ENCODE measurements at places on chromosomes 7 and 10.

GRCh38 chr10:103582331-103583123, 89.0 kb downstream of the NEURL1 start:
- DNase-seq: no peak

DNA sequence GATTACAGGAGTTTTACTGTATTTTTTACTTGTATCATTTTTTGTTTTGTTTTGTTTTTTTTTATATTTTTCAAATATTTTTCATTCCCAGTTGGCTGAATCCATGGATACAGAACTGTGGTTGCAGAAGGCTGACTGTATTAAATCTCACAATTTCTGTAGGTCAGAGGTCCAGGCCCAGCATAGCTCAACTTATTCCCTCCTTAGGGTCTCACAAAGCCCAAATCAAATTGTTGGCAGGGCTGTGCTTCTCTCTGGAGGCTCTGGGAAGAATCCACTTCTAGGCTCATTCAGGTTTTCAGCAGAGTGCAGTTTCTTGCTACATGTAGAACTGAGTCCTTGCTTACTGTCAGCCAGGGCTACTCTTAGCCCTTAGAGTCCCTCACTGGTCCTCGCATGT, 22.6 kb downstream of the TSPAN14 start:
- no peak for DNase-seq

GRCh38 chr7:99016196-99016595, 127.7 kb downstream of the SMURF1 start:
- DNase-seq: no peak

DNA sequence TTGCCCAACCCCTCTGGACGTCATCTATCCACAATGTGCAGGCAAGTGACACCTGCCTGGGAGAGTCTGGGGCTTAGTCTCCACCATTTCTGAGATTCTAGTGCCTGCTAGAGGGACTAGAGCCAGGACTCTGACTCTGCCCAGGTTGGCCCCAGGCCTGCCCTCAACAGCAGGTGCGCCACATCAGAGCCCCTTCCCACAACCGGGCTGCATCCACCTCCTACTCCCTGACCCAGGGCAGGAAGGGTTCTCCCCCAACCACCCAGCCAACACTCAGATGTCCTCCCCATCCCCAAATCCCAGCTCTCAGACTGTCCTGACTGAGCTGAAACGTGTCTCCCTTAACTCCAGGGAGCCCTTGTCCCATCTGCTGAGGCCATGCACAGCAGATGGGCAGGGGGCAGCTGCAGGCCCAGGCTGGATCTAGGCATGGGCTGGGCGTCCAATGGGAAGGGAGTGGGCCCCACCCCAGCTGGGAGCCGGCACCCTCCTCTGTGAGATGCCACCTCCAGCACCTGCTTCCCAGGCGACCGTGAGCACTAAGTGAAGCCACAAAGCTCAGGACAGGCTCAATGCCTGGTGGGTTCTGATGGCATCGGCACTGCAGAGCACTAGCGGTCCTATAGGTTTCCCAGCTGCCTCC, 49.2 kb downstream of the RASGEF1A start:
- DNase-seq: no peak

GRCh38 chr7:98618786-98619185, 1.7 kb downstream of the NPTX2 start:
- no peak for DNase-seq

DNA sequence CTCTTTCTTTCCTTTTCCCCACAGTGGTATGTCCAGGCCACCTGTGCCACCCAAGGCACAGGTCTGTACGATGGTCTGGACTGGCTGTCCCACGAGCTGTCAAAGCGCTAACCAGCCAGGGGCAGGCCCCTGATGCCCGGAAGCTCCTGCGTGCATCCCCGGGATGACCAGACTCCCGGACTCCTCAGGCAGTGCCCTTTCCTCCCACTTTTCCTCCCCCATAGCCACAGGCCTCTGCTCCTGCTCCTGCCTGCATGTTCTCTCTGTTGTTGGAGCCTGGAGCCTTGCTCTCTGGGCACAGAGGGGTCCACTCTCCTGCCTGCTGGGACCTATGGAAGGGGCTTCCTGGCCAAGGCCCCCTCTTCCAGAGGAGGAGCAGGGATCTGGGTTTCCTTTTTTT, 2.3 kb upstream of the FSCN3 start:
- DNase-seq: no peak

GRCh38 chr7:135938563-135938962, 38.6 kb downstream of the MTPN start:
- DNase-seq: no peak

DNA sequence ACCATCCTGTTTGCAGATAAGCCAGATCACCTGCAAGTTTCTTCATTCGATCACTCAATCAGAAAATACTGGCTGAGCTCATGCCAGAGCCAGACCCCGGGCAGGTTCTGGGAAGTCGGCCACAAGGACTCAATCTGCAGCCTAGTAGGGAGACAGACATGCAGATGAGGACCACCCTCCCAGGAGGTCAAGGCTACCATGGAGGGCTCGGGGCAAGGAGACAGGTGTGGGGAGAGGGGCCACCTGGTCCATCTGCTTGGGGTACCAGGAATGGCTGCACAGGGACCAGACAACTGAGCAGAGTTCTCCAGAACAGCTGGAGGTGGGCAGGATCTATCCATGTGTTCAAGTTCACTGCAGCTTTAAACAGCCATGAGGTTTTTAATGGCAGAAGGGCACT, 16.8 kb upstream of the CPXM2 start:
- DNase-seq: no peak

- DNase-seq: no peak
These were observed 164.9 kb upstream of the RHEB start for GRCh38 chr7:151684408-151685175.

GRCh38 chr10:35705051-35705450, 63.0 kb upstream of the FZD8 start:
- no peak for DNase-seq

GRCh38 chr7:49931627-49932026, 158.2 kb downstream of the VWC2 start:
- DNase-seq: no peak

DNA sequence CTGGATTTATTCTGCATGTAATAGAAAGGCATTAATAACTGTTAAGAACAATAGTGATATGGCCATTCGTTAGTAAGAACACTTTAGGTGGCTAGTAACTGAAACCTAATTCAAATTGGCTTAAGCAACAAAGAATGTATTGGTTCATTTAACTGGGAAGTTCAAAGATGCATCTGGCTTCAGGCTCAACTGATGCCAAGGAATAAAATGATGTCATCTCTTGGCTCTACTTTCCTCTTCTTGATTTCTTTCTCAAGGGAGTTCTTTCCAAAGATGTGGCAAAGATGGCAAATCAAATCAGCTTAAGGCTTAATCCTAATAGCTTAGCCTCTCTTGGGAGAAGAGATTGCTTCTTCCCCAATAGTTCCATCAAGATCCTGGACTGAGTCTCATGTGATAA, 51.6 kb downstream of the PIK3CG start:
- DNase-seq: no peak

GRCh38 chr10:121753726-121754476, 155.7 kb upstream of the FGFR2 start:
- DNase-seq: no peak

DNA sequence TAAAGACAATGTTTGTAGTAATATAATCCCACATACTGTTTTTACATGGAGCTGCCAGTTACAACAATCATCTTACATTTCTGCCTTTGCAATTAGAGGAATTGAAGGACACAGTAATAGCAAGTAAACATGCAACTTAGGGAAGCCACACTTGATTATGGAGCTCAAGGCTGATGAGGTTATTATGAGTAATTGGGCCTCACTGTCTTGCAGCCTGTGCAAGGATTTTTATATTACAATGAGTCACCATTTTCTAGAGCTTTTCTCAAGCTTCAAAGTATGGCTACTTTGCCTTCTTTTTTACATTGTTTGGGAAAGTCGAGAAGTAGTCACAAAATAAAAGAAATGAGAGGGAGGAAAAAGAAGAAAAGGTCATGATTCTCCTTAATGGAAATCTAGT, 226.4 kb downstream of the KIAA1217 start:
- no peak for DNase-seq

DNA sequence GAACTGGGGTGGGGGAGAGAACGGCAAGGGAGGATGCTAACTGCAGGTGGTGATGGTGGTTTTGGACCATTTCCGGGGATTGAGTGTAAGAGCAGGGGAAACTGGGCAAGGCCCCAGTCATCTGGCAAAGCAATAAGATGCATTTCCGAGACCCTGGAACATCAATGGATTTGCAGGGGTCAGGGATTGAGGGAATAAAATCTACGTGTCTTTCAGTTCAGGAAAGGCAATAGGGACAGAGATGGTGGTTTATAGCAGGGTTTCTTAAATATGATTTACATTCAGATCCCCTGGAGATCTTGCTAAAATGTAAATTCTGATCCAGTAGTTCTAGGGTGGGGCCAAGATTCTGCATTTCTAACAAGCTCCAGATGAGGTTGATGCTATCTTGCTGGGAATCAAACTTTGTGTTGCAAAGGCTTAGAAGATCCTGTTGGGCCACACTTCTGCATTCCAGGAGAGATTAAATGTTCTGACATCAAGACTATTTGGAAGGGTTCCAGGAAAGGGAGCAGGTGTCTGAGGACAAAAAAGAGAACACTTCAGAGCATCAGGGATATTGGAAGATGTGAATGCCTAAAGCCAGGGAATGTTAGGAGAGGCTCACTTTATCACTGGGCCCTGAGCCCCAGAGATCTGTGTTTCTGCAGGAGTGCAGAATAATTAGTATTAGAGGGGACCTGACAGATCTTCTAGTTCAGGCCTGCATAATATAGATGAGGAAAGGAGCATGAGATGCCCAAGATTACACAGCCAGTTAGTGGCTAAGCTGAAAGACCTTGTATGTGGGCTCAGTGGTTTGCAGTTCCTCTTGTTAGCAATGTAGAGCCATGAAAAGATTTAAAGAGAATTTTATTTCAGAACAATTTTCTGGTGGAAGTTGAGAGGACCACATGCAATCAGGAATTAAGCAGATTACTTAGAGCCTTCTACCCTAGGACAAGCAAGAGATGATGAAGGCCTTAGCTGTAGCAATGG, 32.4 kb downstream of the BLNK start:
- no peak for DNase-seq

DNA sequence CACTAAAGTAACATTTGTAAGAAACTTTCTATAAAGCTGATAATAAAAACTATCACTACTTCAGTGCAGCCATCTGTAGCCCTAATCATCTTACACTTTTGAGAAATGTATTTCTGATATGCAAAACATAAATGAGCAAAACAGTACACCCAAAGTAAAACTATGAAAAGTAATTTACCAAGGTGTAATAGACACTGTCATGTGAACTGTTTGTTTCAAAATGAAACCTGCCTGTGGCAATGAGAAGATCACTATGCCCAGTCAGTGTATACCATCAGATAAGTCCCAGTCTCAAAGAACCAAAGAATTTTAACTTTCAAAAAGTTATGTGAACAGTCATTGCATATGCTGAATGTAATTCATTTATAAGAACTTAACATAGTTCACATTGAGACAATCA, 398.1 kb downstream of the CDC14C start:
- no peak for DNase-seq

DNA sequence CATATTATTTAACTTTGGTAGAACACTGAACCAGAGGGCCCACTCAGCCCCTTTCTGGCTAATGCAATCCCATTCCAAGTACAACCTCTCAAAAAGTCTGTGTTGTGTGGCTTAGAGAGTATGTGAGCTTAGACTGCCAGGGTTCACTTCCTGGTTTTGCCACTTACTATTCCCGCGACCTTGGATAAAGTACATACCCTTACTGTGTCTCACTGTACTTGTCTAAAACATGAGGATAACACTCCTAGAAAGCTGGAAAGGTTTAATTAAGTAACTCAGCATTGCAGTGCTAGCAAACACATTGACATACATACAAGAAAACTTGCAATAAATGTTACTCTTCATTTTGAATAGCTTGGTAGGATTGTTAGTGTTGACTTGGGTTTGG, 215.8 kb downstream of the CHCHD3 start:
- DNase-seq: no peak

DNA sequence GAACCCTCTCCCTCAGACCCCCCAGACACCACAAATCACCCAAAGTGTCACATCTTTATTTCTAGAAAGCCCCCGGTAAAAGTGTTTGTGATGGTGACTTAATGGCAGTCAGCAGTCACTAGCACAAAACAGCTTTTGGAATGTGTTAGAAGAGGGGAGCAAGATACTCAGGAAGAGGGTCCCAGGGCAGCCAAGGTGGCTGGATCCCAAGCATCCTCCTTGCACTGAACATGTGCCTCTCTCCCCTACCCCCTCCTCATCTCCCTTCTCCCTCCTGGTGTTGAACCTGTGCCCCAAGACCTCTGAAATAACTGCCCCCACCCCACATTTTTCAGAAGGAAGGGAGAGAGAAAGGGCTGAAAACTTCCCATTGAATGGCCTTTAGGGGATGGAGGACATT, 37.8 kb upstream of the MXI1 start:
- no peak for DNase-seq

DNA sequence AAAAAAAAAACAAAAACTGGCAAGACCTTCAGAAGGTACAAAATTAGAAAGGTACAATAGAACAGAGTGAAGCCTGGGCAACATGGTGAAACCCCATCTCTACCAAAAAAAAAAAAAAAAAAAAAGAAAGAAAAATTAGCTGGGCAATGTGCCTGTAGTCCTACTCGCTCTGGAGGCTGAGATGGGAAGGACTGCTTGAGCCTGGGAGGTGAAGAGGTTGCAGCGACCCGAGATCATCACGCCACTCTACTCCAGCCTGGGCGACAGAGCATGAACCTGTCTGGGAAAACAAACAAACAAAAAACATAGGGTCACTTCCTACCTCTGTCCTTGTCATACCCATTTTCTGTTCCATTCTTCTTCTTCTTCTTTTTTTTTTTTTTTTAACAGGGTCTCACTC, 45.6 kb upstream of the DLG5 start:
- DNase-seq: no peak

DNA sequence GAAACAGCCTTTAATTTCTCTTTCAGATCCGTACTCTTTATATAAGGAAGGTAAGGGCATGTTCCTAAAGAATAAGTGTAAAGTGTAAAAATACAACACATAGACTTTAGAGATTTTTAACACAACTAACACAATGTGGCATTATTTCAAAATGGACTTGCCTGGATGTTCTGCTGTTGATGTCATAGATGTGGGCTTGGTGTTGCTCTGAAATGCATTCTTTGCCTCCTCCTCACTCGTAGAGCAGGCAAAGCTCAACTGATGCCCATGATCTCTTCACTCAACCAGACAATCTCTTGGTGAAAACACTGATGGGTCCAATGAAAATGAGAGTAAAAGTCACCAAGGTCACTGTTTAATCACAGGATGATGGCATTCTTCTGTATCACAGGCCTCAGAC, 174.2 kb upstream of the TCERG1L start:
- DNase-seq: no peak

DNA sequence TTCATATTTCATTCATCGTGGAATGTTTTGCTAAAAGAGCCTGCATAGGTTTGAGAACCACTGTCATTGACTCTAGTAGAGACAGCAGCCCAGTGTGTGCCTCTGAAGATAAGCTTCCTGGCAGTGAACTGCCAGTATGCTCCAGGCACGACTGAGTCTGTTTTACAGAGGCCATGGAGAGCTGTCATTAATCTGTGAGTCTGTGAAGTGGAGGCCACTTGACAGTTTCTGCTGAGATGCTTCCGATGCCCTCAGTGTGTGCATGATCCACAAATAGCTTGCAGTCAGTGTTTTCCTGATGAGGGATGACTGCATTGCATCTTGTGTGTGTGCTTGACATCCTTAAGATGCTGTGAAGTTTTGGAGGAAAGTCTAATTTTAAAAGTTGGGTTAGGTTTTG, 162.2 kb downstream of the PFKFB3 start:
- no peak for DNase-seq

- no peak for DNase-seq
These were observed 152.8 kb downstream of the MACC1 start for GRCh38 chr7:20064181-20064970.

- DNase-seq: no peak
These were observed 25.5 kb downstream of the SKIDA1 start for GRCh38 chr10:21499701-21500577.

All from CD4-positive, alpha-beta T cell (primary cell).